ENCODE measurements at places on chromosomes 6 and 20. TPM values are rescaled to one million over a fixed set of nuclear protein-coding genes. Genes with fewer than 3 reads are reported as not detected.

The SYTL3 gene
- total RNA-seq = 5.4 TPM

The HSF2 gene
- 10.6 TPM for total RNA-seq

The HUS1B gene
- 2.9 TPM for total RNA-seq

The ESR1 gene
- 5.9 TPM for total RNA-seq

The PI3 gene
- total RNA-seq = not detected

The PGM3 gene
- 24.5 TPM for total RNA-seq

The SIRPA gene
- 10.2 TPM for total RNA-seq

The SLC16A10 gene
- 0.70 TPM for total RNA-seq

The IRF4 gene
- total RNA-seq = 129 TPM

The TP53TG5 gene
- not detected for total RNA-seq

The SIRPB1 gene
- 1.3 TPM for total RNA-seq

The FBXO30 gene
- total RNA-seq = 10.2 TPM

The MLIP gene
- total RNA-seq = not detected

The DLL1 gene
- total RNA-seq = 4.5 TPM

The ROS1 gene
- total RNA-seq = not detected

The C2 gene
- total RNA-seq = 3.4 TPM

The PKIB gene
- total RNA-seq = not detected

The FAM209B gene
- 1.9 TPM for total RNA-seq

The BNIP5 gene
- total RNA-seq = 0.10 TPM

The BANF2 gene
- total RNA-seq = not detected

The ZNF76 gene
- total RNA-seq = 107 TPM
